ENCODE measurements at places on chromosomes 1 and 21.
A peak's percentile ranks its signal among the peaks of the same experiment; 100 is the strongest.

DNA sequence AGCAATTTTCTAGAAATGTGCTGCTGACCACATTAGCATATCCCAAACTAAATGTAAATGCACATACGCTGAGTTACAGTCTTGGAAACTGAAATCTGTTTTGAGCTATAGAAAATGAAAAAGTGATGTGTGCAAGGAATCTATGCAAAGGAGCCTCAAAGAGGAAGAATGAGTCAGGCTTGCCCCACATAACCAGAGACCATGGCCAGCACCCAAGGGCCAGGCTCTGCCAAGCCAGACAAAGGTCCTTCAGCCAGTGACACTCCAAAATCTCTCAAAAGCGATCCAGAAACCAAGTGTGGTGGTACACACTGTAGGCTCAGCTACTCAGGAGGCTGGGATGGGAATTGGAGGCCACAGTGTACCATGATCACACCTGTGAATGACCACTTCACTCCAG, 195.2 kb downstream of the TOMM20 start:
- no peak for DNase-seq

GRCh38 chr1:5508669-5509330, 483.4 kb downstream of the NPHP4 start:
- DNase-seq: no peak

DNA sequence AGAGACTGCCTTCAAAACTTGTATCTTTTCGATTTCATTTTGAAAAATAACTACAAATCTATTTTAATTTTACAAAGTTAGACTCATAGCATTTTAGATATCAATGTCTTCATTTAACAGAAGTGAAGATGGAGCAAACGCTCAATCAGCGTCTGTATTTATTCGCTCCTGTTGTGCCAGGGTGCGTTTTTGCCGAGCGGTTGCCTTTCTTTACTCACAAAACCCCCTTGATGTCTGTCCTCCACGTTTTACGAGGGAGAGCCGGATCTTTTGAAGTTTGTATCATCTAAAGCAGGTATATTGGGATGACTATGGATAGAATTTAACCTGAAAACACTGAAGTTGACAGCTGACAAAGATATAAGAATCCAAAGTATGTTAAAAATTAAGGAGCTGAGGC, 44.6 kb downstream of the MRPL39 start:
- no peak for DNase-seq

- peak; percentile 18 for DNase-seq
These were observed 31.9 kb downstream of the MROH9 start for GRCh38 chr1:170967042-170967910.

GRCh38 chr1:157852476-157852875, 10.9 kb upstream of the CD5L start:
- peak; percentile 25 for DNase-seq

DNA sequence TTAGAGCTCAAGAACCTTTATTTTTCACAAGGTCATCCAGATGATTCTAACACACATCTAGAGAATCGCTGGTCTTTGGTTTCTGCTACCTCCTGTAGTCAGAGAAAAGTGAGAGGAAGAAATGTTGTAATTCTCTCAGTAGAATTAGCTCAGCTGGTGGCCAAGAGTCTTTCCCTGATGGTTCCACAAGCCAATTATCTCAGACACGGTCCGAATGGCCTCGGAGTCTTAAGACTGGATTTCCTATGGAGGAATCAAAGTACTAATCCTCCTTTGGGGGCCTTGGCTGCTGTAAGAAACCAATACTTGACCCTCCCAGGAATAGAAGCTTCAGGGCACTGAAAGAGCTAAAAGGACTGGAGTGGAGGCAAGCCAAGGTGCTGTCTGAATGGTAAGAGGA, 1.8 kb downstream of the TMEM81 start:
- no peak for DNase-seq

DNA sequence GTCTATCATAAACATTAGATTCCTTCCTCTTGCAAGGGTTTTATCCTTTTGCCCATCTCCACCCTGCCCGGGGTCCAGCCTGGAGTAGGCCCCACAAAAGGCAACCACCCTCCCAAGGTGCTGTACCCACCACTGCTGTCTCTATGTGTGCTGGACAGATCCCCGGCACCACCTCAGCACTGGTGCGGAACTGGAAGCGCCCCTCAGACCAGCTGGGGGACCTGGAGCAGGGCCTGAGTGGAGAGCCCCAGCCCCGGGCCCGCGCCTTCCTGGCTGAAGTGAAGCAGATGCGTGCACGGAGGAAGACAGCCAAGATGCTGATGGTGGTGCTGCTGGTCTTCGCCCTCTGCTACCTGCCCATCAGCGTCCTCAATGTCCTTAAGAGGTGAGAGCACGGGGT, 5.9 kb downstream of the HCRTR1 start:
- DNase-seq: no peak

- no peak for DNase-seq
These were observed 11.7 kb upstream of the TNFRSF8 start for GRCh38 chr1:12051361-12051760.

- DNase-seq: no peak
These were observed 513.2 kb upstream of the ADGRL2 start for GRCh38 chr1:81287411-81288080.

DNA sequence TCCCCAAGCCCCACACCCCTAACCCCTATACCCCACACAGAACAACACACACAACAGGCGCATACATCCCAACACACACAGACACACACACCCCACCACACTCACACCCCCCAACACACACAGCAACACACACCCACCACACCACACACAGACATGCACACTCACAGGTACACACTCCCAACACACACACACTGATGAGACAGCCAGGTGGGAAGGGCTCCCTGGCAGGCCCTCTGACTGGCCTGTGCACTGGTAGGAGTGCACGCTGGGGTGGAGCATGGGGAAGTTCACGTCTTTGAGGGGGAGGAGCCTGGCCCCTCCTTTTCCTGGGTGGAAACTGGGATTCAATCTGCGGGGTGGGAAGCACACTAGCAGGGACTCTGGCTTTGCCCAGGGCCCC, 116.7 kb downstream of the RHOU start:
- no peak for DNase-seq

DNA sequence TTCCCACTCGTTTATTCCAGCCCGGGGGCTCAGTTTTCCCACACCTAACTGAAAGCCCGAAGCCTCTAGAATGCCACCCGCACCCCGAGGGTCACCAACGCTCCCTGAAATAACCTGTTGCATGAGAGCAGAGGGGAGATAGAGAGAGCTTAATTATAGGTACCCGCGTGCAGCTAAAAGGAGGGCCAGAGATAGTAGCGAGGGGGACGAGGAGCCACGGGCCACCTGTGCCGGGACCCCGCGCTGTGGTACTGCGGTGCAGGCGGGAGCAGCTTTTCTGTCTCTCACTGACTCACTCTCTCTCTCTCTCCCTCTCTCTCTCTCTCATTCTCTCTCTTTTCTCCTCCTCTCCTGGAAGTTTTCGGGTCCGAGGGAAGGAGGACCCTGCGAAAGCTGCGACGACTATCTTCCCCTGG, 716 bp downstream of the OLIG2 start:
- no peak for DNase-seq

DNA sequence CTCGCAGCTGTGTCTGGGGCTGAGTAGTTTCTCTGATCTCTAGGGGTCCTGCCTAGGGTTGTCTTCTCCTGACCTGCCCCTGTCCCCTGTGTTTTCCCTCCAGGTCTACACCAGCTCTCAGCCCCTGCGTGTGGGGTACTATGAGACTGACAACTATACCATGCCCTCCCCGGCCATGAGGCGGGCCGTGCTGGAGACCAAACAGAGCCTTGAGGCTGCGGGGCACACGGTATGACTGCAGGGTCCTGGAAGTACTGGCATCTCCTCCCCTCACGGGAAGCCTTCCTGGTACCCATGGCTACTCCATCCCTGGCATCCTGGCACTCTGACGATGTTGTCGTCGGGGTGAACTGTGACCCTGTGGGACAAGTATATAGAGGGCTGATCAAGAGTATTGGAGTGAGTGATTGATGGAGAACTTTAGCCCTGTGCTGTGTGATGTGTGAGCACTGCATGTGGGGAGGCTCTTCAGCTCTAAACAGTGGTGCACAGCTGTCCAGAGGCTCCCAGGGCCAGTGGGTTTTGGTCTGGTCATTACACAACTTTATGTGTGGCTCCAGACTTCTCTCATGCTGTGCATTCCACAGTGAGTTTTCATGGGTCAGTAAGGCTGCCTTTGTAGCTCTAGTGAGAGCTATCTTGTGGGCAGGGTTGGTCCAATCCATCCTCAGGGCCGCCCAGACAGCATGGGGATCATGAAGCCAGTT, 14.4 kb downstream of the FAAH start:
- no peak for DNase-seq

DNA sequence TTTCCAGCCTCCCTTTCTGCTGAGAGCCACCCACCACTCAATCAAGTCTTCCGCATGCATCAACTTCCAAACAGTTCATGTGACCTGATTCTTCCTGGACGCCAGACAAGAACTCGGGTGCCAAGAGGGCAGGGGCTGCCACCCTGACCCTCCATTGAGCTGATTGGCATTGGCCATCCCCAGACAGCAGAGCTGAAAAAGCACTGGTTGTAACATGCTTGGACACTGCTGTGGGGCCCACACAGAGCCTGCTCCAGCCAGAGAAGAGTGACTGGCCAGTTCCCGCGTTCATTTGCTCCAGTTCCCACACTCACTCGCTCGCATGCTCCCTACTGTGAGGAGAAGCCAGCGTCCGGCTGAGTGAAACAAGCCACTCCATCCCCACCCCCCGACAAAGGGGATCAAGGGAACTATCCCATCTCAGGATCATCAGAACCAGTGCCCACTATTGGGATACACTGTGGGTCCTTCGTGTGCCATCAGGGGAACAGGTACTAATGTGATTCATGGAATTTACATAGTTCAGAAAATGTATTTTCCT, 420.3 kb downstream of the NPHP4 start:
- no peak for DNase-seq

DNA sequence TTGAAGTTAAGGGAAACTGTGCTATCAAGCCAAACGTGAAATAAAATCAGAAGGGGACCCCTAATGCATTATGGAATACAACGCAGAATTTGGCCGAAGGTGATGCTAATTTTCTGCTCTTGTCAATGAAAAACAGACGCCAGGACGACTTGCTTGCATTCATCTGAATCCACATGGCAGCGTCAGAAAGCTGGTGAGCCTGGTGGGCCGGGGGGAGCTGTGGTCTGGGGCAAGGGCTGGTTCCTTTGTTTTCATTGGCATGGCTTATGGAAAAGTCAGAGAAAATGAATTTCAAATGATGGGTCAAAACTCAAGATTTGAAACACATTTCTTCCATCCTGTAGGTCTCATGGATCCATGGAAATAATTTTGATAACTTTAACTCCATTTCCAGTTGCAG, 86.4 kb upstream of the RUNX1 start:
- DNase-seq: no peak

- DNase-seq: no peak
These were observed 8.2 kb downstream of the HECTD3 start for GRCh38 chr1:45002650-45003645.

GRCh38 chr1:243793298-243793697, 56.7 kb downstream of the AKT3 start:
- DNase-seq: no peak

GRCh38 chr21:39686646-39687468, 58.1 kb upstream of the IGSF5 start:
- no peak for DNase-seq

- DNase-seq: no peak
These were observed 103.3 kb upstream of the IFFO2 start for GRCh38 chr1:19059773-19060172.

DNA sequence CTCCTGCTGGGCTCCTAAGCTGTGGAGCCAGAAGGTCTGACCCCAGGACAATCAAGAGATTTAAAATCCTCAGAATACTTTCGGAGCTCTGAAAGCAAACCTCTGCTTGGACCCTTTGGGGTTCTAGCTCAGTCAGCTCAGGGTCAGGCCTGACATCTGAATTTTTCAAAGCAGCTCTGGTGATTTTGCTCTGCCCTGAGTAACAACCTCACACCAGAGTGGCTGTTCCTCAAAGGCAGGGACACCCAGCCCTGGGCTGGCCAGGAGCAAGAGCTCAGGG, 11.9 kb downstream of the SLC1A7 start:
- no peak for DNase-seq

GRCh38 chr1:182263706-182264105, 127.9 kb downstream of the GLUL start:
- DNase-seq: no peak

DNA sequence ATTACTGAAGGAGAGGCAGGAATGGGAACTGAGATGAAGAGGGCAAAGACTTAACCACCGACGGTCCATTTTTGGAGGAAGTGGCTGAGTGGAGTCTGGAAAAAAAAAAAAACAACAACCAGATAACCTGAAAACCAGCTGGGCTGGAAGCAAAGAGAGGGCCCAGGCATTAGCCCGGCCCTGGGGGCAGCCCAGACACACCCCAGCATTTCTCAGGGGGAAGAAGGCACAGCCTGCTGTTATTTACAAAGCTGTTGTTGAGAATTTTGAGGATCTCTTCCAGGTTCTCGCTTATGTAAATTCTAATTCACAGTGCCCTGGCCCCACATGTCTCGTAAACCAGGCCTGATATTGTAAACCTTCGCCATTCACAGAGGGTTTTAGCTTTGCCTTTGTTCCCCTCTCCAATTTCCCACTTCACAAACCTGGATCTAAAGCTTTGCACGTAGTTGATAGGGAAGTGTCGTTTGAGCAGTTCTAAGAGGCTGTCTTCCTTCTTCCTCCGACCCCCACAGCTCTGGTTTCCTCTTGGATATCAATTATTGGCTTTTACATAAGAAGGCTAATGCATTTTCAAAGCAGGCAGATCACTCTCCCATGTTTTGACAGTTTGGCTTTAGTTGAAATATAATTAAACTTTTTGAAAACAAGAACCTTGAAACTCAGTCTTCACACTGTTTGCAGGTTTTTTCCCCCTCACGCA, 161.8 kb upstream of the IRF2BP2 start:
- no peak for DNase-seq

DNA sequence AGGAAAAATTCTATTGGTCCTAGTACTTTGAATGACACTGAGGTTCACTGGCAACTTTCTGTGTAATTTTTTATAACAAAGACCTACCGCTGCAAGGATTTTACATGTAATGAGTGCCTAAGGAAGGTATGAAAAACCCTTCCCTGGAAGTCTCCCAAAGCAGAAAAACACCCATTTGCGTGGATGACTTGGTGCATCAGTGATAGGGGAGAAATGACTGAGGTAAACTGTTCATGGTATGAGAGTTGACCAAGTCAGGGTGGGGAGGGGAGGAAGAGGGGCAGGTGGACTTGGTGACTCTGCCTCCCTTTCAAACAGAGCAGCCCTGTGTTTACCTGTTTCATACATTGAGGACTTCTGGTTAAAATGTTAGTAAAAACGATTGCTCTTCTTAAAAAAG, 78.8 kb upstream of the IPO9 start:
- DNase-seq: no peak

DNA sequence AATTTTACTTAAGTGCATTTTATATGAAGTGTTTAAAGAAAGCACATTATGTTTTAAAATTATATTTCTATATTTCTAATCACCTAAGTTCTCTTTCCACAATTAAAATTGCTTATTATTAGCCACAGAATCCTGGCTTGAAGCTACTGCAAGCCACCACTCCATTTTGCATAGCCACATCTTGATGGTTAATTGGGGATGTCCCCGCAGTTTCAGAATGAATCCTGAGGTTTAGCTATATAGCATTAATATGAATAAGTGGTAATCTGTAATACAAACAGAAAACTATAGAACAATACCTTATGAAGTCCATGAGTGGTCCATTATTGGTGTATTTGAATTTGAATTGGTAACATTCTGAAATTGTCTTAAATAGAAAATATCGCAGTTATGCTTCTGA, 11.6 kb upstream of the GOLPH3L start:
- DNase-seq: no peak

GRCh38 chr1:215543191-215543606, 23.9 kb upstream of the KCTD3 start:
- peak; percentile 71 for DNase-seq
